Right lobe of liver (tissue), 6 donors: ENCODE measurements at places on chromosomes 1 and 21. TPM values are rescaled to one million over a fixed set of nuclear protein-coding genes. Genes with fewer than 3 reads are reported as not detected.

DNA sequence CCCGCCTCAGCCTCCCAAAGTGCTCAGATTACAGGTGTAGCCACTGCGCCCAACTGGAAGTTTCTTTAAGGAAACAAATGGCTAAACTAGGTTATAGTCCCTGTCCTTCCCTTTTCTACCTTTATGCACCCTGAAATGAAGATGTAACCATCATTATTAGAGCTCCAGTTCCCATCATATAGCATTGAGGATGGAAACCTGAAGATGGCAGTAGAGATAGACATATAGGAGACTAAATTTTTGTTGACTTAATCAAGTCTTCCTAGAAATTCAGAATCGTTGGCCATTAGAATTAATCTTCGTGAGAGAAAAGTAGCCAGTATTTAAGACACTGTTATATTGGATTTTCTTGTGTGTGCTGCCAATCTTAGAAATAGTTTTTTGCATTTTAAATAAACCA is 1016.3 kb upstream of the NCAM2 start:
- no peak for DNase-seq

GRCh38 chr1:47565092-47565491 is 127.2 kb downstream of the FOXD2 start:
- no peak for DNase-seq

DNA sequence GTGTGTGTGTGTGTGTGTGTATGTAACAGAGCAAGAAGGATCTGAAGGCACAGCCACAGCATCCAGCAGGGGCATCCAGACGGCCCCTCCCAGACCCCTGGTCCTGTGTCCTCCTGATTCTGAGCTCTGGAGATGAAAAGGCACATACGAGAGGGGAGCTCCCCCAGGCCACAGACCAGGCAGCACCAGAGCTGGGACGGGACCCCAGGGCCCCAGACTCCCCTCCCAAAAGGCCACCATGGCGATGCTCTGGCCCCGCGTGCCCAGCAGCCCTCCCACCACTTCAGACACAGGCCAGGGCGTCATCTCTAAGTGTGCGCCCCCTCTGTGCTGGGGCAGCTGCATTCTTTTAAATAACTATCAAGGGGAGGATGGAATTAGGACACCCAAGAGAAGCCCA is 245.8 kb downstream of the MATN1 start:
- DNase-seq, result no peak

DNA sequence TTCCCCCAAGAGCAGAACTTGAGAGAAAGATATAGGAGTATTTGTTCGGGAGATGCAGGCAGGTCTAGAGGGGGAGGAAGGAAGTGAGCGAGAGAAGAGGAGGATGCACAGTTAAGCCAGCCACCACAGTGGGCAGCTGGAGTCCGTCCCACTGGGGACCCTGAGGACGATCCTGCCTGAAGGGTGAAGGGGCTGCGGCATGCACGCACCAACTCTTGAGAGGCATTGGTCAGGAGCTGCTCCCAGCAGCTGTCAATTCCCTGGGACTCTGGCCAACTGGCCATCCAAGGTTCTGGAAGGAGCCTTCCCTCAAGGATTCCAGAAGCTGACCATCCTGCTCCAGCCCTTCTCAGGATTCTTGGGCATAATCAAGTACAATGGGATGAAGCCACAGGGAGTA is 246.9 kb downstream of the MATN1 start:
- DNase-seq, result no peak

GRCh38 chr1:65435987-65436386 is 15.5 kb downstream of the LEPR start:
- DNase-seq, result no peak

GRCh38 chr1:44050261-44050660 is 19.0 kb upstream of the SLC6A9 start:
- DNase-seq, result no peak

- DNase-seq, result no peak
These were observed 310.7 kb downstream of the PCP4 start for GRCh38 chr21:40177979-40178378.

DNA sequence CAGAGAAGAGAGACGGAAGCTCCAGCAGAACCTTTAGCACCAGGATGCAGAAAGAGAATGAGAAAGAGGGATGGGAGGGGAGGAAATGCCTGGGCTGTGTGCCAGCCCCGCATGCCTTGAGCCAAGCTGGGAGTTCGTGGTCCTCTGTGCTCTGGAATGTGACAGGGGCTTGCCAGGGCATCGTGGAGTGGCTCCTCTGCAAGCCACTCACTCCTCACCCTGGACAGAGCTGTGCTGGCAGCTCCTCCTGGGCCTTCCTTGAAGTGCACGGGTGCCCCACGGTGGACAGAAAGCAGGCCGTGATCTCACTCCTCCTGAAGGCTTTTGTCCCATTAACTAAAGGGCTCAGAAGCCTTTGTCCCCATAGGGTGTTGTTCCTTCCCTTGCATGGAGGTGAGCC is 34.8 kb upstream of the PRELP start:
- peak; percentile 30 for DNase-seq

- DNase-seq, result no peak
These were observed 1720.2 kb downstream of the MRPL39 start for GRCh38 chr21:23886828-23887724.

- DNase-seq, result no peak
These were observed 202.9 kb downstream of the TBX15 start for GRCh38 chr1:118785246-118785645.

- DNase-seq, result no peak
These were observed 59.9 kb downstream of the ADSS2 start for GRCh38 chr1:244391761-244392160.

DNA sequence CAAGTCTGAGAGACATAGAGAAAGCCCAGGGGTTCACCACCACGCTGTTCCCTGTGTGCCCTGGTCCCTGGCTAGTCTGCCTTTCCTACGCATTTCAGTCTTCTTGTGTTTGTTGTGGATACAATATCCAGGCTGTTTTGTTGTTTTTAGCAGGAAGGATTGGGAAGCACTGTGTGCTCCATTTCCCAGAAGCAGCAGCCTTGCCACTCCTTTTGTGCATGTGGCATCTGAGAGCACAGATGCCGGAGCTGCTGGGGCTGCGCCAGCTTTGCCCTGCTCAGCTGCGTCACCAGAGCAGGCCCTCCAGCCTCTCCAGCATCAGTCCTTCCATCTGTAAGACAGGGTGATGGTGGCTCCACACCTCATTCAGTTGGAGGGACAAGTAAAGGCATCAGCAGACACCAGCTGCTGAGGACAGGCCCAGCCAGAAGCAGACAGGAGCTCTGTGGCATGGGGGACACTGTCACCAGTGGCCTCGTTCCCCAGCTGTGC is 94.4 kb upstream of the COL6A1 start:
- no peak for DNase-seq

- peak; percentile 49 for DNase-seq
These were observed 78.8 kb upstream of the LPGAT1 start for GRCh38 chr1:211909395-211909794.

The COPA gene
- total RNA-seq, result 107 TPM

The ECM1 gene
- total RNA-seq, result 19.6 TPM
